ENCODE measurements at places on chromosomes 1 and 21.

DNA sequence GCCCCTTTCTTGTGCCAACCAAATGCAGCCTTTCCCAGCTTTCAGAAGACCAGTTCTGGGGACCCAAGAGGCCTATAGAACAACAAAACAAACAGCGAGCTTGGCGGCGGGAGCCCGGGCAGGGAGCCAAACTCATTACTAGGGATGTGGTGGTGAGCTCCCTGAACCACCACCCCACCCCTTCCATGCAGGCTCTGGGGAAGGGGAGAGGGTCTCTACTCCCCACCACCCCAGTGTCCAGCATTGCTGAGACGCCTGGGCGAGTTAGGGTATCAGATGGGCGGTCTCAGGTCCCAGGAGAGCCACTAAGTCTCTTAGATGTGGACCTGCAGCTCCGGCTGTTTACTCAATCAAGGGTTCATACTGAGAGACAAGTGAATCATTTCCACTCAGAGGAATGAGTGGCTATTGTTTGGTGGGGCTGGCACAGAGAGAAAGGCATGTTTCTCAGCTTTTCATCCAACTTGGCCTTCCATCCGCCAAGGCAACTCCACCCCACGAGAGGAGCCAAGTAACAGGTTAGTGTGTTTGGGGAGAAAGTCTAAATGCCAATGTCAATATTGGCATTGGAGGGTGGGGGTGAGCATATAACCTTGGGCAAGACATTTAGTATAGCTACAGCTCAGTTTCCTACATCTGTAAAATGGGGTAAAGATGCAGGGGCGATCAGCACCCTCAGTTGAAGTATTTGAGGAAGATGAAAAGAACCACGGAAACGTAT is 40.9 kb downstream of the PLXNA2 start:
- no peak for DNase-seq

GRCh38 chr1:229808272-229808671 is 182.2 kb downstream of the URB2 start:
- no peak for DNase-seq

DNA sequence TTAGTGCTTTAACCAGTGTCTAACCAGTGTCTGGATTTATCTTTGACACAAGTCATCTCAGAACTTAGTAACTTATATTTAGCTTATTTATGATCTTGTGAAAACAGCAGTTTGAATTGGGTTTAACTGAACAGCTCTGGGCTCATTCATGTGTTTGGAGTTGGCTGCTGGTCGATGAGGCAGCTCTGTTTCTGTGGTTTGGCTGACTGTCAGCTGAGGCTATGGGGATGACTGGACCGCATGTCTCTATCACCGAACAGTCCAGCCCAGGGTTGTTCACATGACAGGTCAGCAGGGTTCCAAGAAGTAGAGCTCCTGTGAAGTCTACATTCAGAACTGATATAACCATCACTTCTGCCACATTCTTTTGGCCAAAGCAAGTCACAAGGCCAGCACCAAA is 29.1 kb upstream of the C21orf91 start:
- DNase-seq: no peak

GRCh38 chr1:231903586-231904081 is 277.0 kb downstream of the DISC1 start:
- DNase-seq: no peak

DNA sequence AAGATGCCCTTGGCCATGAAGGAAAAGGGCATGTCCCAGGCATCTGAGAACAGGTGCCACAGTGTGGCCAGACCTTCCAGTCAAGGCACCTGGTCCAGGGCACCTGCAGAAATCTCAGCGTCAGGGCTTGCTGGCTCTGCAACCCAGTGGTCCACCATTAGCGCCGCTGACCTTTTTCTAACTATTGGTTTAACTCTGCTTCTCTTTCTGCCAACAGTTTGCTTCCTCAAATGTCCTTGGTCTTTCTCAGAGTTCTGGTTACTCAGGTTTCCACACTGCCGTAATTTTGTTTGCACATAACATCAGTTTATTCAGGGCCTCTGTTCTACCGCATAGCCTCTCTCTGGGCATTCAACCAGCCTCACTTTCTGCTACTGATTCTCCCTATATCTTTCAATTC is 16.5 kb upstream of the FYB2 start:
- DNase-seq: no peak

DNA sequence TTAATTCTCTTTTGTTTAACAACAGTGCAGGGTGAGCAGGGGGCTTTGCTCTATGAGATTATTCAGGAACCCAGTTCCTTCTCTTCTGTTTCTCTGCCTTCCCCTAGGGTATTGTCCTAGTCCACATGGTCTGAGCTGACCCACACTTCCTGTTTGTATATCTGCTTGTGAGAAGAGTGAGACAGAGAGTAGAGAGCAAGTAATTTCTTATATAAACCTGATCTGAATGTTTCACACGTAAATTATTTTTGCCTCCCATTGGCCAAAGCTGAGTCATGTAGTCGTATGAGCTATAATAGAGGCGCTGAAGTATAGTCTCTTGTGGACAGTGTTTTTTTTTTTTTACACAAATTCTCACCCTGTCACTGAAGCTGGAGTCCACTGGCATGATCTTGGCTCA is 134.2 kb upstream of the SERTAD4 start:
- no peak for DNase-seq

- no peak for DNase-seq
Observed at GRCh38 chr1:108209456-108210108, 9.4 kb upstream of the SLC25A24 start.

Measured in erythroblast (primary cell).